ENCODE measurements at places on chromosomes 5 and 9.
A peak's percentile ranks its signal among the peaks of the same experiment; 100 is the strongest.

DNA sequence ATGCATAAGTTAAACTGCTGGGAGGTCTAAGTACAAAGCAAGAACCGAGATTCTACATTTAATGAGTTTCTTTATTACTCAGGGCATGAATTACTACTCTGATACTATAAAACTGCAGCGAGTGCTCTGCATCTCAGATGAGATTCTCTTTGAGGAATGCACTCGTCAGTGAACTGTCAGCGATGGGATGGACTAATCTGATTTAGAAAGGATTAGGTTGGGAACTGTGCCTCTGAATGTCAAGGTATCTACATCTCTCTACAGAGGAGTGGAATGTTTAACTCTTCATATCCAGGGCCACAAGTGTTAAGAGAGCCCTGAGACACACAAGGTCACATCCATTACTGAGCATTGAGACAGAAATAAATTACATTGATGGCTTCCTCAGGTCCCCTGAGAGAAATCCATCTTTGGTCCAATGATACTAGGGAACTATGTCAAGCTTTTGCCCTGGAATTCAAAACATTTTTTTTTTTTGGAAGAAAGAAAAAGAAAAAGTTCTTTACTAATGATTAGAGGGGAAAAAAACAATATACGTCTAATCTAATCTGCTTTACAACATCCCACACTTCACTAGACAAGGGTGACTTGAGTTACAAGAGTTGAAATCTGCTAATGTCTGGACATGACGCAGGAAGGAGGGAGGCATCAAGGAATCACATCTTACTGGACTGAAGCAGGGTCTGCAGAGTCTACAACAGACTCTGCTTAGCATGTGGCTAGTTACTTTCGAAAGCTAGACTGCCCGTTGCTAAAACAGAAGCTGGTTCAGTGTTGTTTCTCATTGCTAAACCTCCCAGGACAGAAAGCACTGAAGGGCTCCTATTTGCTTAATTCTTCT lies 270.0 kb upstream of the TLE4 start:
- DNase-seq = no peak

DNA sequence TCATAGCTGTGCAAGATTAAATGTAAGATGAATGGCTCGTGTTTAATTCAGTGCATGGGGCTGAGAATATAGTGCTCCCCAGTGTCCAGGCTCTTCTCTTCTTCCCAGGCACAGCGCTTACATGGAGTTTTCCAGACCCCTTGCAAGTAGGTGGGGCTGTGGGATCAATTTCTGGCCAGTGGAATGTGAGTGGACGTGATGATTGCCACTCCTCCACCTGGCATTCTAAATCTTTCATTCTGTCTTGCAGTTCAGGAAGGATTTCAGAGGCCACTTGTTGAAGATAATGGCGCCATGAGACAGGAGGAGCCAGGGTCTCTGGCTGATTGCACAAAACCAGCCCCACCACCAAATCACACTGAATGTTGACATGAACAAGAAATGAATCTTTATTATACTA lies 7.2 kb upstream of the PIP5K1B start:
- DNase-seq = no peak

GRCh38 chr9:121450241-121450640 lies 49.4 kb downstream of the GGTA1 start:
- DNase-seq = no peak

- DNase-seq = no peak
These were observed 173.8 kb downstream of the SSBP2 start for GRCh38 chr5:81577091-81577490.

GRCh38 chr9:37621273-37622121 lies 29.1 kb upstream of the TOMM5 start:
- no peak for DNase-seq

DNA sequence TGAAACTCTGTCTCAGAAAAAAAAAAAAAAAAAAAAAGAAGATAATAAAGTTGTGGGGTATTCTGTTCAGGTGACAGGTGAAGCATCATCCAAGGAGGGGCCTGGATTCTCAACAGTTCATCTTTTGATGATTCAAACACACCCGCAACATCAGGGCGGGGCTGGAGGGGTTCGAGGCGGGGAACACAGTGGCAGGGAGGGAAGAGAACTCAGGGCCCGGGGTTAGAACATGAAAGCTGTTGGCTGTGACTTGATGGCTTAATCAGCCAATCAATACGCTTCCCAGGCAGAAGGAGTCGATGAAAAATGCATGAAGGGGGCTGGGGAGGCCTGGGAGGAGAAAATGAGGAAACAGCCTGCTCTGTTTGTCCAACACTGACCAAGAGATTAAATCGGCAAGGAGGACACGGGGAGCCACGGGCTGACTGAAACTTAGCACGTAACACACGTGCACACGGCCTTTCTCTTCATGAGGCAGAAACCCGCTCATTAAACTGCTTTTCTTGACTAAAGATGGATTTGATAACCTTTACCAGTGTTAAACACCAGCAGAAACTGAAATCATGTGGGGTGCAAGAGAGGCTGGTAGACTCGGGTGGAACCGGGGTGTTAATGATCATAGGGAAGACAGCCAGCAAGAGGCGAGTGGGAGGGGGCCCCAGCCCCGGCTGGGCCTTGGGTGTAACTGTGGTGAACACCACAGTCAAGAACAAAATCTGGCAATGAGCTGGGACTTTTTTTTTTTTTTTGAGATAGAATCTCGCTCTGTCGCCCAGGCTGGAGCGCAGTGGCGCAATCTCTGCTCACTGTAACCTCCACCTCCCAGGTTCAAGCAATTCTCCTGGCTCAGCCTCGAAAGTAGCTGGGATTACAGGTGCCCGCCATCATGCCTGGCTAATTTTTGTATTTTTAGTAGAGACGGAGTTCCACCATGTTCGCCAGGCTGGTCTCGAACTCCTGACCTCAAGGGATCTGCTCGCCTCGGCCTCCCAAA lies 105.7 kb upstream of the RAPGEF1 start:
- DNase-seq = no peak

DNA sequence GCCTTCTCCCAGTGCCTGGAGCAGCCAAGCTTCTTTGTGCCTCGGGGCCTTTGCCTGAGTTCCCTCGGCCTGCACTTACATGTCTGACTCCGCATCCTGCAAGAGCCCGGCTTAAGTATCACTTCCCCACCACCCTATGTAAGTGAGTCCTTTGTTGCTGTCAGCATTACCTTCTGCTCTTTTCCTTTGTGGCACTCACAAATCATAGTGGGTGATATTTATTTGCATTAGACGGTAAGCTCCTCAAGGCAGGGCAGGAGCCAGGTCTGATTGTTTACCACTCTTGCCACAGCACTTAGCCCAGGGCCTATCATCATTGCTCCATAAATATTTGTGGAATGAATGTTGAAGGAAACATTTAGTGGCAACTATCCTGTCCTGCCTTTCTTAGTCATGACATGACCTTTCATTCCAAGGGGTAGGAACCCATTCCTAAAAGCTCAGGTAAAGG lies 4.8 kb downstream of the GM2A start:
- DNase-seq = no peak

DNA sequence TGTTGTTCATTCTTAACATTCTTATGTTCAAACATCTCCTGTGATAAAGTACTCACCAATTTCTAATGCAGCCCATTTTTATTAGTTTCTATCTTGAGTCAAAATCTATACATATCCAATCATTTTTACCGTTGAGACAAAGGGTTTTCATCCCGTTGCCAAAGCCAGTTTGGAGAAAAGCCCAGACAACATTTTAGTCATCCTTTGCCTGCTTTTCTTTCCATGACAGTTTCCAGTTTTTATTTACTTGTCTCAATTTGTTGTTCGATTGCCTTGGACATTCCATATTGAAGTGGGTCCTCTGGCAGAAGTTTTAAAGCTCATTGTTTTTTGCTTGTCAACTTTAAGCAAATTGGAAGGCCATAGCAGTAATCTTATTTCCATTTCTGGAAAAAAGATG lies 123.9 kb downstream of the RAB3C start:
- DNase-seq = no peak

GRCh38 chr9:81626511-81626910 lies 62.8 kb downstream of the TLE1 start:
- no peak for DNase-seq

DNA sequence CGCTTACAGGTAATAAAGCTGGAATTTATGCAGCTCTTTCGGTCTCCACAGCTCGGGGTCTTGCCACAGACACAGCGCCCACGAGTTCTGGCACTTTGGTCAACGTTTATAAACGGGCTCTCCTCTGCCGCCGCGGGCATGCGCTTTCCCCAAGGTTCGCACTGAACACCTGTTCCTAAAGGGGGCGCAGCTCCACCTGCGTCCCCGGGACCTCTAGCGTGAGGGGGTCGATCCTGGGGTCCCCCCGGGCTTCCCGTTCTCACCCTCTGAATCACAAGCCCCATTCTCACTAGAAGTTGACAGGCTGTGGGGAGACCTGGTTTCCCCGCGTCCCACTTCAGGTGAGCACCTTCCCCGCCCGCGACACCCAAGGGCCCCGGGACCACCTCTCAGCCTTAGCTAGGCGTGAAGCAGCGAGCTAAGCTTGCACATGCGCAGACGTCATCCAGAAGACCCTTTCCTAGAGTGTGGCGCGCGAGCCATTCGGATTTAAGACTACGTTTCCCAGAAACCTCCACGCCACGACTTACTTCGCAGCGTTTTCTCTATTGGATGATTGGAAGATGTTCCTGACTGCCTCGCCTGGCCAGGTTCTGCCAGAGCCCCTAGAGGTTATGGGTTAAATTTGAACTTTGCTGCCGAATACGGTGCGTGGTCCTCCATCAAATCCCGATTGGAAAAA lies 21.3 kb upstream of the ZNF782 start:
- DNase-seq = peak; percentile 81

- no peak for DNase-seq
These were observed 1.1 kb downstream of the SRD5A1 start for GRCh38 chr5:6634306-6634705.

- DNase-seq = no peak
These were observed 35.2 kb downstream of the NEK6 start for GRCh38 chr9:124292696-124293593.

- DNase-seq = no peak
These were observed 163.5 kb upstream of the EGFLAM start for GRCh38 chr5:38094889-38095288.

GRCh38 chr9:21996438-21996837 lies 1.8 kb downstream of the CDKN2B-AS1 start:
- no peak for DNase-seq

GRCh38 chr5:108415726-108416125 lies 33.8 kb upstream of the FBXL17 start:
- DNase-seq = no peak

DNA sequence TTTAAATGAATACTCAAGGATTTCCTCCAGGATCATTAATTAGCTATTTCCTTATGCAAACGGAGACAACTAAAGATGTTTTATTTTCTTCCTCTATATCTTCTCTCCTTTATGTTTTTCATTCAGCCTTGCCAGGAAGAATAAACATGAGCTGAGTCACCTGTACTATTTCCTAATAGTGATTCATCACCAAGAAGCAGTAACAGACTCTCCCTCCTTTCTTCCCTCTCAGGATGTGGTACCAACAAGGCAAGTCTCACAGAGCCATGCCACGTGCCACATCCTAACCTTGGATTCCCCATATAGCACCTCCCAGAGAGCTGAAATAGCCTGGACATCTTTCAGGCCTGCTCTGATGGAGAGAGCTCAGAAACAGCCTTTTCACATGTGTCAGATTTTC lies 758.6 kb upstream of the DMAC1 start:
- no peak for DNase-seq

DNA sequence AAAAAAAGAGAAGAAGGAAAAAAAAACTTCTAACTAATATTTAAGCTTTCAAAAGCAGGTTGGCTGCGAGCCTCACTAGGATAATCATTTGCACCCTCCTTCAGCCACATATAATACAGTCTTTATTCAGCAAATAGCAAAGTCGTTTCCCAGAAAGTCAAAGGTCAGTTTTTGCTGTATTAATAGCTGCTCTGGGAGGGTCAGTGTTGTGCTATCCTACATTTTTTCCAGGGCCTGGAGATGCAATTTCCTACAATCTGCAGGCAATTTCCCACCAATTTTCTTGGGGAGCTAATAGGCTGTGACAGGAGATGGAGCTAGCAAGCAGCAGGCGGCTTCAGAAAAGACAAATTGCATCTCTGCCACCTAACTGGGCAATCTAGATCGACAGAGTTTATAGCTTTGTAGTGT lies 136.8 kb downstream of the TLE1 start:
- DNase-seq = no peak

DNA sequence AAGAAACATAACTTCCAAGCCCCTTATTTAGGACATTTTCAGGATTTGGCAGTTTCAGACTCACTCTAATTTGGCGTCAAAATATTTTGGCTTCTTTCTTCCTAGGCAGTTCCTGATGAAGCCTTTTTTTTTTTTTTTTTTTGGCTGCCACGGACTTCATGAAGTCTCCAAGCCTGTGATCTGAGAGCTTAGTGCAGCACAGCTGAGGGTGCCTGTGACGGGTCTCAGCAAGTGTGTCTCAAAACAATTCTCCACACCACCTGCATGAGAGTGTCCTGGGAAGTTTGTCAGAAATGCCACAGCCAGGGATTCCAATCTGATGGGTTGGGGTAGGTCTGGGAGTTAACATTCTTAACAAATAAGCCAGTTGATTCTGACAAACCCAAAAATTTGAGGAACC lies 6.0 kb upstream of the ESM1 start:
- no peak for DNase-seq

All from activated CD8-positive, alpha-beta T cell treated with anti-CD3 and anti-CD28 coated beads for 36 hours (primary cell).